ENCODE measurements at places on chromosomes 5 and 9. TPM values are rescaled to one million over a fixed set of nuclear protein-coding genes. Genes with fewer than 3 reads are reported as not detected.

The ECSCR gene
- total RNA-seq: not detected

The C5orf52 gene
- not detected for total RNA-seq

The NOL6 gene
- total RNA-seq: 15.8 TPM

The NFX1 gene
- total RNA-seq: 10.9 TPM

The ZFP2 gene
- total RNA-seq: not detected
